ENCODE measurements at places on chromosomes 6 and 20.

GRCh38 chr20:48826069-48826468, 1.7 kb downstream of the PREX1 start:
- peak; percentile 65 for DNase-seq

DNA sequence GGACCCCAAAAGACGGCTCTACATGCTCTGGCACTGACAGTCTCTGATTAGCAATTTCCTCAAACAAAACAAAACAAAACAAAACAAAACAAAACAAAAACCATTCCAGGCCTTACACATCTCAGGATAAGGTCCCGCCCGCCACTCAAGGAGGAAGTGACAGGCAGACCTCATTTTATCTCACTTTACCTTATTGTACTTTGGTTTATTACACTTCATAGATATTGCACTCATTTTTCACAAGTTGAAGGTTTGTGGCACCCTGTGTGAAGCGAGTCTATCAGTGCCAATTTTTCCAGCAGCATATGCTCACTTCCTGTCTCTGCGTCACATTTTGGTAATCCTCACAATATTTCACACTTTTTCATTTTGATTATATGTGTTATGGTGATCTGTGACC, 15.2 kb downstream of the ZBP1 start:
- no peak for DNase-seq

- no peak for DNase-seq
Observed at GRCh38 chr20:25571240-25571639, 14.1 kb downstream of the NINL start.

DNA sequence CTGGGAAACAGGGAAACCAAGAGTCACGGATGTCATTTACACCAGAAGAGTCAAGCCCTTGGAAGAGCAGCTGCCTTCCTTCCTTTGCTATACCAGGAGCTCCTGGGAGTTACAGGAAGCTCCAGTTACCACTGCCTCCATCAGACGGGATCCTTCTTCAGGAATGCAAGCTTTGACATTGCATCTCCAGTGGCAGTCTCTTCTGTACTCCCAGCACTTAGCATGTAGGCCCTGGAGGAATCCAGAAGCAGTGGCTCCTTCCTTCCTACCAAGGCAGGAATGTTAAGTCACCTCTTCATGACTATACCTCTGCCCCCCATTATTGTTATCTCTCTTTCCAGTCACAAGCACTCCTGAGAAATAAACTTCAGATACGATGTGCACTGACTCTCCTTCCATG, 836.0 kb downstream of the MAFB start:
- no peak for DNase-seq

- DNase-seq: no peak
Observed at GRCh38 chr6:100255701-100256100, 209.0 kb downstream of the SIM1 start.

DNA sequence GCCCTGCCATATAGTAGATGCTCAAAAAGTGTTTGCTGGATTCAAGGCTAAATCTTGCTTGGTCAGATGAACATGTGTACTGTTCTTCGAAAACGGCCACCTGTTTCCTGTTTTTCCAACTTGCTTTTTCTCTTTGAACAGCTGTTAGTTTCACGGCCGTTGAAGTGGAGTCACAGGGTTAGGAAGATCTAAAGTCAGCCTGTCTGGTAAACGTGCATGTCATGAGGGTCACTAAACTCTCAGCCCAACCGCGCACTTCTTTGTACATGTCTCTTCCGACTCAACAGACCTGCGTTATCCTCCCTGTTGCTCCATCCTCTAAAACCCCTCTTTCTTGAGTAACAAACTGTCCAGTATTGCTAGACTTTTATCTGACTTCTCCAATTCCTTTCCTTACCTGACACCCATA, 93.2 kb upstream of the MAN1A1 start:
- DNase-seq: no peak

DNA sequence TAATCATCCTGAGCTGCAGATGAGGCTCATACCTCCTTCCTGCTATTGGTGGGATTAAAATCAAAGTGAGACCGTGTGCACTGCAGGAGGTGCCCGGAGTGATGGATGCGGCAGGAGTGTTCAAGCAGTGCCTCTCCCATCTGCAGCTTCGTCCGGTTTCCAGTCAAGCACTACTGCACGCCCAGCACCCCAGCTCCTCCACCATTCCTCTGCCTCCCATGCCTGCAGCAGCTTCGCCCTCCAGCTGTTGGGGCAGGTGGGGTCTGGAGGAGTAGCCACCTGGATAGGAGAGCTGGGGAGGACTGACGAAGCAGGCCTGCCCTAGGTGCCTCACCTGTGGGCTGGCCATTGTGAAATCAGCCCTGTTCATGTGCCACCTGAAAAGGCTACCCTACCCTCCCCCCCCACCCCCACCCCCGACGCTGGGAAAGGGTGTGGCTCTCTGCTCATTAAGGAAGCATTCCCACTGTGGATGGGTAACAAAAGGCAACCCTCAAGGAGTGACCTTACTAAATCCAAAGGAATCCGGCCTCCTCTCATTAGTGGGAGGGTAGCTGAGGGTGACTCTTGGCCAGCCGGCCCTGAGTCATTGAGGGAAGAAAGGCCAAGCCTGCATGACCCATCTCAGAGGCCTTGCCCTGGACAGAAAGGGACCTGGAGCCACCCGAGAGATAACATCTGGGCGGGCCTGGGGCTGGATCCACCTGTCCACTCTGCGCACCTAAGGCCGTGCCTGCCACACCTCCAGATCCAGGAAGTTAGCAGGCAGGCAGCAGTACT, 115.9 kb upstream of the ARMC2 start:
- no peak for DNase-seq

DNA sequence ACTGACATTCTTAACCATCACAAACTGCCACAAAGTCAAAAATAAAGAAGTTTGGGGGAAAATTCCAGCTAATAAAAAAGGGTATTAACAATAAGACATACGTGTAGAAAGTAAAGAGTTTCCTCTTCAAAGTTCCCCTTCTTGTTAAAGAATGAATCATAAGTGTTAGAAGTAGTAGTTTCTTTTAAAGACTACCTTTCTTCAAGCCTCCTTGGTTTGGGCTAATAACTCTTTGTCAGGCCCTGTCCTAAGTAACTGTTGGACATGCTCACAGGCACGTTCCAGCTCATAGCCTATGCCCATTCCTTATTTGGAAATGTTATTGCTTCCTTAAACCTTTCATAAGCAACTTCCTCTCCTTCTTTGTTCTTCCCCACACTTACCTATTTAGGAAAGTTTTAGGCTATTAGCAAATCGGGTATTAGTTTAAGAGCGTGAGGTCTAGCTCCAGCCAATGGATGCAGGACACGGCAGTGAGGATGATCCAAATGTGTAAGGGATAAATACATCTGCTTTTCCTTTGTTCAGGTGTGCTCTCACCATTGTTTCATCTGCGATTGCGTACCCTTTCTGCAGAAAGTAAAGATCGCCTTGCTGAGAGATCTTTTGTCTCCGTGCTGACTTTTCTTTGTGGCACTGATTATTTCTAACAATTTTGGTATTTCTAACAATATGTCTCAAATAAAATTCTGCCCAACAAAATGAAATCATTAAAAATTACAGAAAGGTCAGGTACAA, 64.9 kb downstream of the CHD6 start:
- DNase-seq: no peak

- DNase-seq: peak; percentile 61
Observed at GRCh38 chr6:154039231-154039842, at the start of gene OPRM1. TSS of gene OPRM1 (plus strand) at chr6:154039240. CDS start at chr6:154039545, 305 bp downstream.

DNA sequence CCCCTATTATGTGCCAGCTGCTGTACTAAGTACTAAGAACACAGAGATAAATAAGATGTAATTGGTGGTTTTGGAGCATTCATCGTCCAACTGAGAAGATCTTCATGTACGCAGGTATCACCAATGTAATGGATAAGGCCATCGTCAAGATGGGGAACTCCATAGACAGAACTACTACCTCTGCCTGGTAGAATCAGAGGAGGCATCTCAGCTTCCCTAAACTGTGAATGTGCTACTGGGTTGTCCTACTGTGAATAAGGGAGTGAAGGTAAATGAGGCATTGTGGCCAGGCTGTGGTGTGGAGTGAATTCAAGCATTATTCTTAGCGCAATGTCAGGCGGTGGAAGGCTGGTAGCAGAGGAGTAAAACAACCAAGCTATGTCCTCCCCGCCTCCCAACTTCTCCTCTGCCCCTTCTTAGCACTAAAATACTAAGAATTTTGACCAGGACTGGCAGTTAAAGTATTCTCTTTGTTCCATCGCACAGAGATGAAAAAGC, 68.2 kb downstream of the TBC1D7 start:
- DNase-seq: no peak

DNA sequence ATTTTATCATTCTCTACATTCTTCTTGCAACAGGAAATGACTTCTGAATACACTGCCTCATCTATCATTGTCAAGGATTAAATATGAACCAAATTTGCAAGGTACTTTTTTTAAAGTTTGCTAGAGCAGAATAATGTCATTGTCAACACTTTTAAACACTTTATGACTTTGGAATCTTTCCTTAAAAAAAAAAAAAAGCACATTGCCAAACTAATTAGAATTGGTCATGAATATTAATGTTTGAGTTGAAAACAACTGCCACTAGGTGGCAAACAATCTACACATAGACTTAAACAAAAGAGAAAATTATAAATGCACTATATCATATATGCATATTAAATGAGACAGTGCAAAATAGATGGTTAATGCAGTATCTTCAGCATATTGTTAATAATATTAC, 32.5 kb upstream of the TMEM244 start:
- no peak for DNase-seq

GRCh38 chr20:21175433-21175832, 49.6 kb downstream of the KIZ start:
- DNase-seq: no peak
